T-helper 17 cell (primary cell): ENCODE measurements at places on chromosomes 3 and 15.
A peak's percentile ranks its signal among the peaks of the same experiment; 100 is the strongest.

- DNase-seq: no peak
Observed at GRCh38 chr3:188407158-188407880, 253.4 kb downstream of the LPP start.

DNA sequence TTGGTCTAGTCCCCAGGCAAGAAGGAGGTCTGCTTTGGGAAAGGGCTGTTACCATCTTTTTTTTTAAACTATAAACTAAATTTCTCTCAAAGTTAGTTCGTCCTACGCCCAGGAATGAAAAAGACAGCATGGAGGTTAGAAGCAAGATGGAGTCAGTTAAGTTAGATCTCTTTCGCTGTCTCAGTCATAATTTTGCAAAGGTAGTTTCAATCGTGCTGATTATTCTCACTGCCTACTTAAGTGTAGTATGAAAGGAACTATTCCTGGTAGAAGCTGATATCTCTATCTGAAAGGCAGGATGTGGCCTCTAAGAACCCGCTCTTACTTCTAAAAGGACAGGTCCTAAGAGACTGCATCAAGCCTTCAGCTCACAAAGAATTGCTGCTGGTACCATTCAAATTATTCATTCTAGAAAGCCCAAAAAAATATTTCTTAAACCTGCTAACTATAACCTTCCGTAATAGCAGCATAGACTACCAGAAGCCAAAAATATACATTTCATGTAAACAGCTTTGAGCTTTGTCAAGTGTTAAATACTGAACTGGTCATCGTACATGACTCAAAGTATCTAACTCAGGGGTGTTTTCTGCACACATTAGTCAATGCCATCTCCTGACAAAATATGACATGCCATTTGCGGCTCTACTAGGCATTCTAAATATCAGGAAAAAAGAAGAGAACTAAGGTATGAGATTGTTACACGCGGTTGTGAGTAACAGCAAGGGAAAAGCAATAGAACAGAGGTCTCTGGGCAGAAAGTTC is 96.0 kb upstream of the CCDC80 start:
- no peak for DNase-seq

DNA sequence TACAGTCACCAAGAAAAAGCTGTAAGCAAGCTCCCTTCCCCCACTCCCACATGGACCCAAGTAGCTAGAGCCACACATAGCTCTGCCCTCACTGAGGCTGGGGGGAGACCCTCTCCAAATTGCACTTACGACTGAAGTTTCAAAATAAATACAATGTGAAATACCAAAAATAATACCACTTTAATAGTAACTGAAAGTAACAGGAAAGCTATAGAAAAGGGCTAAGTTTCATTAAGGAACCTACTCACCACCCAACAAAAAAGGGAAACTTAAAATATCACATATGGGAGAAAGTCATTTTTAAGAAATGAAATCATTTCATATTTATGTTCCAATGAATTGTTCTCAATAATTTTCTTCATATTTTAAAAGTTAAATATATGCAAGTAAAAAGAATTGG is 130.4 kb upstream of the UBE2E2 start:
- no peak for DNase-seq

GRCh38 chr3:48187579-48188265 is 495 bp downstream of the CDC25A start:
- peak; percentile 31 for DNase-seq

- DNase-seq: no peak
Observed at GRCh38 chr15:100972975-100973350, 53.8 kb downstream of the LRRK1 start.

DNA sequence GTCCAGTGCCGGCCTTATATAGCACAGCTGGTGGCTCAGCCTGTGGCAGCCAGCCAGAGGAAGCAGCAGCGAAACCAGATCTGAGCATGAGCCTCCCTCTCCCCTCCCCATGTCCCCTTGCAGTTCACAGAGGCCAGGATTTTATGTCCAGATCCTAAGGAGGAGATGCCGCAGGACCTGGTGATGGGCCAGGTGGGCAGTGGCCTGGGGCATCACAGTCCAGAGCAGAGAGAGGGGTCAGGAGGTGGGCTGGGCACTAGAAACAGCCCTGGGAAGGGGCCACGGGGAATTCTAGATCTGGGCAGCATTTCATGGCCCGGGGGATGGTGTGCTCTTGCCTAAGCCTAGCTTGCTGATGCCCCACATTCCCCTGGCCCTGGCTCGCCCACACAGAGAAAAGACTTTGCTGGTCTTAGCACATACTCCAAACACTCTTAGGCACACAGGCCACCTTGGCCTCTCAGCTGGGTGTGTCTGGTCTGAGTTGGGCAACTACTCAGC is 259 bp upstream of the CILP start:
- DNase-seq: no peak

- DNase-seq: no peak
Observed at GRCh38 chr15:73962433-73962832, 29.7 kb downstream of the STOML1 start.

GRCh38 chr3:136543385-136543784 is 208.8 kb downstream of the STAG1 start:
- DNase-seq: no peak

DNA sequence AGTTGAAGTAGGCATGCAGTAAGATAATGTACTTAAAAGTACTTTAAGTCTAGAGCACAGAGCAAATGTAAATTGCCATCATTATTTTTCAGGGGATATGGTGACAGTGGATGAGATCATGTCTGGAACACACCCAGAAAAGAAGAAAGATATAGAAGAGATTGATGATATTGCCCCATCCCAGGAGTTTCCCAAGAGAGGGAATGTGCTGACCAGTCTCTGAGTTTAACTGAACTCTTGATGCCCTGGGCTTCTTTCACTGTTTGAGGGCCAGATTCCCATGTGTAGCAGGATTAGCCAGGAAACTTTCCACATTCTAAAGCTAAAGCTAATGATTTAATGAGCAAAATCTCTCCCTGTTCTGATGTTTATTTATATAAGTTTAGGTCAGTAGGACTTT is 366.8 kb upstream of the UMPS start:
- no peak for DNase-seq

DNA sequence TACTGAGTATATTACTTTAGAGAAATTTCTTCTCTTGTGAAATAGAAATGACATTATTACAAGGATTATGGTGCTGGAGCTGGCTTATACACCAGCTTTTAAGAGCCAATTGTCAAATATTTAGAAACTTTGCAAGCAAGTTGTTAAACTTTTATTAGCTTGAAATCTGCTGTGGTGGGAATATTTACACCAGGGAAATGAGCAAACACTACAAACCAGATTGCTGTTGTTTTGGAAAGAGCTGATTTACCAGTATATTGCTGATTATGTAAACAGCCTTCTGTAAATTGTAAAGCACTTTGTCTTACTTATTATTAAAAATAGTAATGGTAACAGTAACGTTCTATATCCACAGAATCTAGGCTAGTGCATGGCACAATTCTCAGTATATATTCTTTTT is 61.5 kb downstream of the MAP3K13 start:
- no peak for DNase-seq

DNA sequence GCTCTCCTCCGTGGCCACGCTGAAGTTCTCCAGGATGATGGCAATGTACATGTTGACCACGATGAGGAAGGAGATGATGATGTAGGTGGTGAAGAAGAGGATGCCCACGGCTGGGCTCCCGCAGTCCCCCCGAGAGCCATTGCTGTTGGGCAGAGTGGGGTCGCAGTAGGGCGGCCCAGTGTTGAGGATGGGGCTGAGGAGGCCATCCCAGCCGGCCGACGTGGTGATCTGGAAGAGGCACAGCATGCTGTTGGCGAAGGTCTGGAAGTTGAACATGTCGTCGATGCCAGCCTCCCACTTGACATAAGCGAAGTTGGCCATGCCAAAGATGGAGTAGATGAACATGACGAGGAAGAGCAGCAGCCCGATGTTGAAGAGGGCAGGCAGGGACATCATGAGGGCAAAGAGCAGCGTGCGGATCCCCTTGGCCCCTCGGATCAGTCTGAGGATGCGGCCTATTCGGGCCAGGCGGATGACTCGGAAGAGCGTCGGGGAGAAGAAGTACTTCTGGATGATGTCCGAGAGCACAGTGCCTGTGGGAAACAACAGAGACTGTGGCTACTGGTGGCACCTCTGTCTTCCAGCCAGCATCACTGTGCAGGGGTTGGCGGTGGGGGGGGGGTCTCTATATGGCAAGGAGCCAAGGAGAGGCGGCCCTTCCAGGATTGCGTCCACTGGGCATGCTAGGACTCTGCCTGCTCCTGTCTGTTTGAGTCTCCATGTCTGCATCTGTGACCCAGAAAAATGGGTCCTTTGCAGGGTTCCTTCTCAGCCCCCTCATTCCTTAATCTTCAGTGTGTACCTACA is 55.1 kb downstream of the EXOG start:
- DNase-seq: no peak

- no peak for DNase-seq
Observed at GRCh38 chr15:99580076-99580475, 14.3 kb downstream of the MEF2A start.

GRCh38 chr3:32467333-32468070 is 35.1 kb downstream of the CMTM6 start:
- DNase-seq: peak; percentile 70

GRCh38 chr3:81568378-81568777 is 193.1 kb downstream of the GBE1 start:
- no peak for DNase-seq

DNA sequence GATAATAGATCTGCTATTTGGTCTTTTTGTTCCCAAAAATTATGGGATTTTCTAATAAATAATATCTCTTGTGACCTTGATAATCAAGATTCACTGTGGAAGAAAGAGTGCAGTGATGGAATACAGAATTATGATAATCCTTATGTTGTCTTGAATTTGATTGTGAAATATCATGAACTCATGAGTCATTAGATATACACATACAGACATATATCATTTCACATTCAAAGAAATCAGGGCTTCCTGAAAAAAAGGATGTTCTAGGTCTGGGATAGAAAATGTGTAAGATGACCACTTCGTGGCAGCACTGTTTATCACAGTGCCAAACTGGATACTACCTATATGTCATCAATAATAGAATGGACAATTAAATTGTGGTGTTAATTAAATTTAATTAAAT is 97.7 kb downstream of the DPH6 start:
- no peak for DNase-seq

GRCh38 chr3:188646592-188646991 is 492.6 kb downstream of the LPP start:
- no peak for DNase-seq

GRCh38 chr3:195106418-195106906 is 164.5 kb downstream of the XXYLT1 start:
- peak; percentile 74 for DNase-seq

DNA sequence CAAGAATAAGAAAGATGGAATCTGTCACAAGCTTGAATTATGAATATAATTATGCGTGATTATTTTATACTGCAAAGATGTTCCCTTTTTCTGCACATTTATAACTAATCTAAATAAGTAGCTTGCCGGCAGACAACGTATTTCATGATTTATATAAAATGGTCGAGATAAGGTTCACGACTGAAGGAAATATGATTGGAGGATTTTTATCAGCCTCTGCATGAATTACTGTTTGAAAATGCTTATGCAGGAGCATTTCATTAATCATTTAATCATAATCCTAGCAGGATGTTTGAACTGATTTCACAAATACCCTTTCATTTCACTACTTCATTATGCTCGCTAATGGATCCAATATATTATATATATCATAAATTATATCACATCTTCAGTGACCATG is 580.0 kb downstream of the FOXP1 start:
- DNase-seq: no peak

DNA sequence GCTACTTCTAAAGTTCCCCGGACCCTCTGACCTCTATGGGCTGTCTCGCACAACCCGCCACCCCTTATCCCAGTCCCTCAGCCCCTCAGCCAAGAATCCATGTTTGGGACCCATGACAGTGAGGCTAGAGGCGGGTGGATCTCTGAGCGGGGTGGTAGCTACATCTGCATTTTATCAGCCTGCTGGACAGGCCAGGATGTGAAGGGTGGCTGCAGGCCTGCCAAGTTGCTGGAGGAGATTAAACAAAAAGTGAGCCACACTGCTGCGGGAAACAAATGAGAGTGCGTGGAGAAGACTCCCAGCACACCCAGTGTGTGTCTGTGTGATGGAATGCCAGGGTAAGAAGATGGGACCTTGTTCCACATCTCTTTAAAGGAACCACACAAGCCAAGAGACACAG is 51.1 kb upstream of the SPATA12 start:
- DNase-seq: no peak

DNA sequence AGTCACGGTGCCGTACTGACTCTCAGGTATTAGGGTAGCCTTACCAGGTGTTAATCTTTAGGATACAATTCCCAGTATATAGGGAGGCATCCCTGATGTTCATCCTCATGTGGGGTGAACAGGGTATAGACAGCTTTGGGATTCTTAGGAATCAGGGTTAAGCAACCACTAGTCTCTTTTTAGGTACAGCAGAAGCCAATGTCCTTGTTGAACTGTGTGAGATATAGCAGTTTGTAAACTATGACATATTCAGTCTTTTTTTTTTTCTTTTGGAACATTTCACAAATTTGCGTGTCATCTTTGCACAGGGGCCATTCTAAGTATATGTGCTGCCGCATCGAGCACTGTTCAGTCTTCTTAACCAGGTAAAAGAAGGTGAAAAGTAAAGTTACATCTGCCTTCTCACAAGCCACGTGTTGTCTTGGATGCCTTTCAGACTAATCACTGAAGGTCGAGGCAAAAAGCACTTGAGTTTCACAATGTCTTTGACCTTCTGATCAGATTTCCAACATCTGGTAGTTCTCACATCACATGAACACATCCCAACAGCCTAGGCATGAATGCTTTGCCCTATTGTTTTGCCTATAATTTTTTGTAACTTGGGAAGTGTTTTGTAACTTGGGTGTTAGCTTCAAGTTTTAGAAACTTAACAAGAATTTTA is 17.2 kb downstream of the TSEN2 start:
- no peak for DNase-seq

DNA sequence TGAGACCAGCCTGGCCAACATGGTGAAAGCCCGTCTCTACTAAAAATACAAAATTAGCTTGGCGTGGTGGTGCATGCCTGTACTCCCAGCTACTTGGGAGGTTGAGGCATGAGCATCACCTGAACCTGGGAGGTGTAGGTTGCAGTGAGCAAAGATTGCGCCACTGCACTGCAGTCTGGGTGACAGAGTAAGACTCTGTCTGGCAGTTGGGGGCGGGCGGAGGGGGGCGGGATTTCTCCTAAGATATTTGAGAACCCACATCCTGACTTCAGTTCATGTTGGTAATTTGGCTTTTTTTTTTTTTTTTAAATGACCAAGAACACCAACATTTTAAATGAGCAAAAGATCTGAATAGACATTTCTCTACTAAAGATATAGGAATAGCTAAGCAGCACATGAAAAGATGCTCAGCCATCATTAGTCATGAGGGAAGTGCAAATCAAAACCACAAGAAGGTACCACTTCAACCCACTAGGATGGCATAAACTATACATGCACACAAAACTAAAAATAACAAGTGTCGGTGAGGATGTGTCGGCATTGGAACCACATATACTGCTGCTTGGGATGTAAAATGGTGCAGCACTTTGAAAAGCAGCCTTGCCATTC is 75.6 kb upstream of the LMOD3 start:
- DNase-seq: peak; percentile 64
